NCI-H2081 treated with DMSO at 0.1 percent for 48 hours (cell line): ENCODE measurements at places on chromosomes 5 and 9.
A peak's percentile ranks its signal among the peaks of the same experiment; 100 is the strongest.

DNA sequence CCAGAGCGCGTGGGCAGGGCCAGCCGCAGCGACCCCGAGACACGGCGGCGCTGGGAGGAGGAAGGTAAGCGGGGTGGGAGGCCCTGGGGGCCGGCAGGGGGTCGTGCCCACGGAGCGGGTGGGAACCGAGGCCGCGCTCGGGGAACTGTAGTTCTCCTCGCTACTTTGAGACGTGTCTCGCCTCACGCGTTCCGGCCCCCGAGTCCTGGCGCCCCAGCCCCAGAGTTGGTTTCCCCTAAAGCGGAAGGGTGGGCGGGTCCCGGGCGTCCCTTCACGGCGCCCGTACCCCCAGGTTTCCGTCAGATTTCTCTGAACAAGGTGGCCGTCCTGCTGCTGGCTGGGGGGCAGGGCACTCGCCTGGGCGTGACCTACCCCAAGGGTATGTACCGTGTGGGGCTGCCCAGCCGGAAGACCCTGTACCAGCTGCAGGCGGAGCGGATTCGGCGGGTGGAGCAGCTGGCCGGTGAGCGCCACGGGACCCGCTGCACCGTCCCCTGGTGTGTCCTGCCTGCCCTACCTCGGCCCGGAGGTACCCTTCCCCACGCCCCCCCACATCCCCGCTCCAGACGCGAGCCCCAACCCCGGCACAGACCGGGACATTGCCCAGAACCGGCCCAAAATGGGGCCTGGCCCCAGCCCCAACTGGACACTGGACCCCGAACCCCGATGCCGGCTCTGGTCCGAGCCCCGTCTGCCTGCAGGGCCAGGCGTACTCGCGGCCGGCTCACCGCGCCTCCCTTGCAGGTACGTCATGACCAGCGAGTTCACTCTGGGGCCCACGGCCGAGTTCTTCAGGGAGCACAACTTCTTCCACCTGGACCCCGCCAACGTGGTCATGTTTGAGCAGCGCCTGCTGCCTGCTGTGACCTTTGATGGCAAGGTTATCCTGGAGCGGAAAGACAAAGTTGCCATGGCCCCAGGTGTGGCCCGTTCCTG lies 709 bp downstream of the UAP1L1 start:
- no peak for DNase-seq

DNA sequence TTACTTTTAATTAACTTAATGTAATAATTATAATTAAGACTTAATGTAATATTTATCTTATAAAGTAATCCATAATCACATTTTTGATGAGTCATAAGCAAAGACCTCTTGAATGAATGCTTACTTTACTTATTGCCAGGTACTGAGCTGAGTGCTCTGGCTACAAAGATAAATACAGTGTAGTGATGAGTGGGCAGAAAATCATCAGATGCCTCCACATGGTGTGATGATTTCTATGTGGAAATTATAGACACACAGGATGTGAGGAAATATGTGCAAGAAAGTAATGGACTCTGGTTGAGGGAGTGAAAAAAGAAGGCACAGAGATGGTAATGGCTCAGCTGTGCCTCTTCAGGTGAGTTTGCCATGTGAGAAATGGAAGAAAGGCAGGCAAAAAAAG lies 422.6 kb upstream of the CD180 start:
- no peak for DNase-seq

- DNase-seq, result no peak
Observed at GRCh38 chr5:60395712-60396329, 304.1 kb downstream of the DEPDC1B start.

- DNase-seq, result peak; percentile 18
Observed at GRCh38 chr5:446883-447263, 3.9 kb downstream of the EXOC3 start.

GRCh38 chr9:106074006-106074405 lies 379.7 kb downstream of the TMEM38B start:
- no peak for DNase-seq

DNA sequence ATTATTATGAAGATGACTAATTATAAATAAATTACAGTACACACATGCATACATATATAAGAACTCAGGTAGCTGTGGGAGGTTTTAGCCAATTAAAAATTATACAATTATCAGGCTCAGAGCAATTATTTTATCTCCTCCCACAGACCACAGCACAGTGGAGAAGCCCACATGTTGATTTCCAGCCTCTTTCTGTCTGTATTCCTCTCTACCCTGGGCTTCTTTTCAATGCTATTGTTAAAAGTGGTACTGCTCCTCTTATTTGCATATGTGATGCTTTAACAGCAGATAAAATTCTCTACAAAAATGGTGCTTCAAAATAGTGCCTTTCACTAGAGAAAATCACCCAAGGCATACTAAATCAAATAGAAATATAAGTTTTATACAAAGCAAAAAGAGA lies 218.7 kb downstream of the NFIB start:
- DNase-seq, result no peak

DNA sequence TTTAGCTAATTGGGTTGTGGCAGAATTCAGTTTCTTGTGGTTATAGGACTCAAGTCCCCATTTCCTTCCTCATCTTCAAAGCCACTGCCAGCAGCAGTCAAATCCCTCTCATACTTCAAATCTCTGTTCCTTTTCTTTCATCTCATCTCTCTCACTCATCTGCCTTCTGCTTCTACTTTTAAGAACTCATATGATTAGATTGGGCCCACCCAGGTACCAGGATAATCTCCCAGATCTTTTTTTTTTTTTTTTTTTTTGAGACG lies 8.0 kb upstream of the REEP5 start:
- no peak for DNase-seq

GRCh38 chr9:97508852-97509251 lies 7.4 kb downstream of the TMOD1 start:
- no peak for DNase-seq

- no peak for DNase-seq
Observed at GRCh38 chr9:97484134-97484533, 17.3 kb upstream of the TMOD1 start.

DNA sequence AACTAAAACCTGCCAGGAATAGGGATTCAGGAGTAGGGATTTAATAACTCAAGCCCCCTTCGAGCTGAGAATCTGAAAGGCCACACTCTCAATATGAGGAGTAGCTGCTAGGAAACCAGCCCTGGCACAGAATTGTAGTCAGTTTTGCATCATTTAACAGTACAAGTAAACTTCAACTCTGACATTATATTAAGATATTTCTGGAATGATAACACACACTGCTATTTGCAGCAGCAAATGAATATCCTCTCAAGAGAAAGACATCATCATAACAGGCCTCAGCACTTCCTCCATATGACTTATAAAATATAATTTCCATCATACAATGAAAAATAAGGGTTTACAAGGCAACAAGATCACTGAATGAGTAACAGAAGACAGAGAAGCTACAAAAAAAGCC lies 138.2 kb upstream of the RFX3 start:
- DNase-seq, result no peak

GRCh38 chr5:133962801-133963476 lies 5.5 kb downstream of the C5orf15 start:
- DNase-seq, result no peak

DNA sequence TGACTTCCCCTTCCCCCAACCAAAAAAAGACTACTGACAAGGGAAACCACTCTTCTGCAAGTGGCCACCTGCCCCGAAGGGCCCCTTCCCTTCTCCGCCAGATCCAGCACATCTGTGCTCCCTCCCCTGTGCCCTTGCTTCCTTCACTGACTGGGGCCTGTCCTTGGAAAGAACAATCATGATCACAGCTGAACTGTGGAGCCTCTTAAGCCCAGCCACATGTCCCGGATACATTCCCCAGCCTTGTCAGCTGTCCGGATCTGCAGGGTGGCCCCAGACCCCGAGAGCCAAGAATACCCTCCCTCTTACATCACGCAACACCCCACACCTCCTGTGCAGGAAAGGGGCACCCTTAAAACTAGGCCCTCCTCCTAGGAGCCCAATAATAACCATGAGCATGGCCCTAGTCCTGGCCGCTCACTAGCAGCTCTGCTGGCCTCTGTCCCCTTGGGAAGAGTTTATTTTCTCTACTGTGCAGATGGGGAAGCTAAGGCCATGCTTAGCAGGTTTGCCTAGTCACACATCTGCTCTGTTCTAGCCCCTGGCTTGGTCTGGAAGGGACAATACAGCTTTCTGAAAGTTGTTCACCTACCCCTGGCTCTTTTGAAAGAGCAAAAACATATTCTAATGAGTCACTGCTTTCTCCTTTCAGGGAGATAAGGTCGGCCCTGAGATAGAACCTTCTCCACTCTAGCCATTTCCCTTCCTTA lies 3.8 kb downstream of the SPRY4 start:
- no peak for DNase-seq

DNA sequence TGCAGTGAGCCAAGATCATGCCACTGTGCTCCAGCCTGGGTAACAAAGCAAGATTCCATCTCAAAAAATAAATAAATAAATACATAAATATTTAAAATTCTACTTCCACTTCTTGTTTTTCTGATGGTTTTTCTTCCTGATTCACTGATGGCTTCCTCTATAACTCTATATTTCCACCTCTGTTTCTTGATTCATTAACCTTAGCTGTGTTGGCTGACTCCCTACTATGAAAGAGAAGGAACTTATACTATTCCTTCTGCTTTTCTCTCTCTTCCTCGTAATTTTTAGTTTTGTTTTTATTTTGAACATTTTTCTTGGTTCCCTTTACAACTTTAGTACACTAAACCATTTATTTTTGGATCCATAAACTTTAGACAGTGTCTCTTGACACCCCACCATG lies 103.5 kb downstream of the MAMDC2 start:
- no peak for DNase-seq

DNA sequence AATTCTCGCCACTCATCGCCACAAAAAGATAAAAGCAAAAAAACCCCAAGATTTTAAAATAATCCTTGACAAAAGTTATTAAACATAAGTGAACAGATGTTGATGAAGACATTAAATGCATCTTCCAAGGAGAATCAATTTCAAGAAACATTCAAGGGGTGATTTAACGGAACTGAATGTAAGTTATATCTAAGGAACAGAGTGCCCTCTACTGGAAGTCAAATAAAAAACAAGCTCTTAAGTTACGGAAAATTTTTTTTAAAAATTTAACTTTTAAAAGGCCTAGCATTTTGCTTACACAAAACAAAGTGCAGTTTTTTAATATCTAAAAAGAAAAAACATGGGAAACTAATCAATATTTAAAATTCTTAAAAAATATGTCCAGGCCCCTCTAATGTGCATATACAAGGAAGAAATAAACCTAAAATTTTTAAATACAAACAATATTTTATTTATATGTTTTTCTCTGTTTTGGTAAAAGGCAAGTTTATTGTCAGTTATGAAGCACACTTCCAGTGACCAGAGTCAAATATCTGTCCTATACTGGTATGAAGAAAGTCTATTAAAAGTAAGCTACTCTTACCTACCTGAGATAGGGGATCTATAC lies 28.0 kb downstream of the TEX10 start:
- DNase-seq, result no peak

DNA sequence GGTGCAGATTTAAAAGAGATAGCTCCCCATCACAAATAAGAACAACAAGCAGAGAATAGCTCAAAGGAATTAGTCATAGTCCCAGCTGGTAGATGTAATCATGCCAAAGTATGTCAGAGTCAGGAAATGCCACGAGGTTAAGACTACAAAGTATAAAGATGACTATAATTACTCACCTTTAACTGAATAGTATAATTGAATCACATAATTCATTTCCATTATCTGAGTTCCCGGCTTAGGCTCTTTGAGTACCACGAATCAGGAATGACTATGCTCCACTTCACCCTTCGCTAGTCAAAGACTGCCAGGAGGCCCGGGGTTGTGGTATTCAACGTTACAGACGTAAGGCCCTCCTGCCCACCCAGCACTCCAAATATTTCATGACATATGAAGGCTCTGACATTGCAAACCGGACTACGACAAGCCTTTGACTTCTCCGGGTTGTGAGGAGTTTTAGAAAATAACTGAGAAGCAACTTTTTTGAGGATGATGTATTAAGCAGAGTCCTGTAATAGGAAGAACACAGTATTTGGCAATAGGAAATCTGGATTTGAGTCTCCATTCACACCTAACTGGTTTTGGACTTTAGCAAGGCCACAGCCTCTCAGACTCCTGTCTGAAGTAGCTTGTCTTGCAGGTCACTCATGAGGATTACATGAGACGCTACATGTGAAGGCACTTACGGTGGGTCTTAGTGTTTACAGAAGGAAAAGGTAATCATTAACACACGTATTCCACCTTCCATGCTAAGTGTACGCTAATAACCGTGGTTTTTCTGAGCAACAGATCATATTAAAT lies 64.6 kb downstream of the ENC1 start:
- DNase-seq, result no peak

DNA sequence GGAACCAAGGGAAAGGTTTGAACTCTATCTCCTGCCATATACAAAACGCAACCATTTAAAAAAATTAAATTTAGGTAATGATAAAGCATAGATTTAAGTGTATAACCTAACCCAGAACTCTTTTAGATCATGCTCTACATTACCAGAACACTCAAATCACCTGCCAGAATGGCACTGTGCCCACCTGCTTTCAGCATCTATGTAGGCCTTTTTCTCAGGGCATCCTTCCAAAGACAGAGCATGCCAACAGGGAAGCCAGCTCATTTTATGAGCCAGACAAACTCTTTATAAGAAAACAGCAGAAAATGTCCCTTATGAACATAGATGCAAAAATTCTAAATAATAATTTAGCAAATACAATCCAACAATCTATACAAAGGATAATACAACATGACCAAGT lies 47.9 kb upstream of the SMAD5 start:
- no peak for DNase-seq

DNA sequence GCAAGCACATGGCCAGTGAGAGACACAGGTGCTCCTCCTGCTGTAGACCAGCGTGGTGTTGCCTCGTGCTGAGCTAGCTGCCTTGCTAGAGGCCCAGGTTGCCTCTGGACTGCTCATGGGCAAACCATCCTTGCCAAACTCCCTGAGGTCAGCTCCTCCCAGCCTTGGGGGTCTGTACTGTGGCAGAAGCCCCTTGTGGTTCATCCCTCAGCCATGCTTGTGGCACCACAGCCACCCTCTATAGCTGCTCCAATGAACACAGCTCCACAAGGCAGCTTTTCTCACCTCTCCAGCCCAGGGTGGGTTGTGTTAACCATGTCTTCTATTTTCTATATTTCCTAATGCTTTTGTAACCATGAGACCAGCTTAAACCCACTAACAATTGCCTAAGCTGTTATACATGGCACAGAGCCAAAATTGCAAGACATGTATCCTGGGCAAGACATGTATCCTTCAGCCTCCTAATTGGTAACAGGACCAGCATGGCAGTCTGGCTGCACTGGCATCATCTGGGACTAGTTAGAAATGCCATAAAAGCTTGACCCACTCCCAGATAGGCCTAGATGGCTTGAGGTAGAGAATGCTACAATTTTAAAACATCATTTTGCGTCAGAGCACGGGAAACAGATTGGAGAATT lies 183.1 kb upstream of the S1PR3 start:
- no peak for DNase-seq

DNA sequence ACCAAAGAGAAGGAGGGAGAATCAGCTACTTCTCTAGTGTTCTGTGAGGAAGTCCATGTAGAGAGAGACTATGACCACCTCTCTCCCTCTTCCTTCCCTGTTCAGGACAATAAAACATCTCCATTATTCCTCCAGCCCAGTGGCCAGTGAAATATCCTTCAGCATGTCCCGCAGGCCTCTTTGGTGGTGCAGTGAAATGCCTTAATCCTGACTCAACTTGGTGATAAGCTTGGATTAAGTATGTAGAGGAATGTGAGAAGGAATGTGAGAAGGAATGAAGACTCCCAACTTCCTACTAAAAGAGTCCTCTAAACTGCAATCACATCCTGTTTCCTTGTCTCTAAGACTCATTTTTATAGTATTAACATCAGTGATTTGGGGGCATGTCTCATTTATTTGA lies 167.3 kb downstream of the TRPM3 start:
- no peak for DNase-seq
